ENCODE measurements at places on chromosomes 11 and 22.

DNA sequence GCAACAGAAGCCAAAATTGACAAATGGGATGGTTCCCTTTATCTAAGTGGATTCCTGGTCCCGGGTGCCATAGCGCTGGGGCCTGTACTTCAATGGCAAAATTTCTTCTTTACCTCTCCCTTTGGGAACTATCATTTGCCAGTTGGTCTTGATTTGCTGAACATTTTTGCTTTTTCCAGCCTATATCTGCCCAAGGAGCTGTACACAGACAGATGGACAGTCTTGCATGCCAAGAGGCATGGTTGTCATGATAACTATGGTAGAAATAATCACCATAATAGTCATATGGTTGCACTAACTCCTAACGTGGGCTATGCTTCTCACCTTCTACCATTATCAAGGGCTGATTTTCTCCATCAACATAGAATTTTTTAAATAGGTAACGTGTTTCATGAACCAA is 1030.9 kb downstream of the OPCML start:
- no peak for DNase-seq

GRCh38 chr11:9880657-9881056 is 216.8 kb downstream of the SWAP70 start:
- no peak for DNase-seq

- DNase-seq: no peak
These were observed 108.9 kb downstream of the KIRREL3 start for GRCh38 chr11:126891556-126892217.

DNA sequence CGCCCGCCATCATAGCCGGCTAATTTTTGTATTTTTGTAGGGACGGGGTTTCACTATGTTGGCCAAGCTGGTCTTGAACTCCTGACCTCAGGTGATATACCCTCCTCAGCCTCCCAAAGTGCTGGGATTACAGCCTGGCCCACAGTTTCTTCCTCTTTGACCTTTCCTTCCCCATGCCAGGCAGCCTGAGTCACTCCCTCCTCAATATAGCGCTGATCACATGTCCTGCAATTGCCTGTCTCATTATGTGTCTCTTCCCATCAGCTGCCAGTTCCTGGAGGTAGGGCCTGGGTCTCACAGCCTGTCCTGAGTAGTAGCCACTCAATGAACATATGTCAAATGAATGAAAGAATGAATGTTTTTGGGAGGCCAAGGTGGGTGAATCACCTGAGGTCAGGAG is 43.0 kb upstream of the CCDC134 start:
- DNase-seq: no peak

DNA sequence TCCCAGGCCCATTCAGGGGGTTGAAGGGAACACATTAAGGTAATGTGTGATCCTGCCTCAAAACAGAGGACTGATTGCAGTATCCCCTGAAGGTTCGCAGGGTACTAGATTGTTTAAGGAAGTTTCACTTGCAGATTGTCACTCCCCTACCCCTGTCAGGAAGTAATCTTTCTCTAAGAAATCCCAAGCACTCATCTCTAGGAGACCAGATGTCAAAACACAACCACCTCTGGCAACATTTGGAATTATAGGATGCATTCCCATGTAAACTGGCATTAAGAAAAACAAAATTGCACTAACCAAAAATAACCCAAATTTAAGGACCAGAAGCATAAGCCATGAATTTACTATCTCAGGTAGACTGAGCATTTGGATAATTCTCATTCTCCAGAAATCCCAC is 1.6 kb downstream of the MRPL17 start:
- no peak for DNase-seq

- no peak for DNase-seq
These were observed 312.9 kb downstream of the MN1 start for GRCh38 chr22:27488456-27489177.

DNA sequence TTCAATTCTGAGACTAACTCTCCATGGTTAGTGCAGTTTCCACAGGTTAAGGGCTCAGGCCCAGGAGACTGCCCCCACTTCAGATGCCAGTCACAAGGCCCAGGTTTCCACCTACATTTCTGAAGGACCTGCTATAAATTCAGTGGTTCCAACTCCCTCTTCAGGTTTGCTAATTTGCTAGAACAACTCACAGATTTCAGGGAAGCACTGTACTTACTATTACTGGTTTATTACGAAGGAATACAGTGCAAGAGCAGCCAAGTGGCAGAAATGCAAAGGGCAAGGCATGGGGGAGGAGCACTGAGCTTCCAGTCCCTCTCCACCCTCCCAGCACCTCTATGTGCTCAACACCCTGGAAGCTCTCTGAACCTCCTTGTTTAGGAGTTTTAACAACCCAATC is 39.3 kb upstream of the SPON1 start:
- DNase-seq: no peak

DNA sequence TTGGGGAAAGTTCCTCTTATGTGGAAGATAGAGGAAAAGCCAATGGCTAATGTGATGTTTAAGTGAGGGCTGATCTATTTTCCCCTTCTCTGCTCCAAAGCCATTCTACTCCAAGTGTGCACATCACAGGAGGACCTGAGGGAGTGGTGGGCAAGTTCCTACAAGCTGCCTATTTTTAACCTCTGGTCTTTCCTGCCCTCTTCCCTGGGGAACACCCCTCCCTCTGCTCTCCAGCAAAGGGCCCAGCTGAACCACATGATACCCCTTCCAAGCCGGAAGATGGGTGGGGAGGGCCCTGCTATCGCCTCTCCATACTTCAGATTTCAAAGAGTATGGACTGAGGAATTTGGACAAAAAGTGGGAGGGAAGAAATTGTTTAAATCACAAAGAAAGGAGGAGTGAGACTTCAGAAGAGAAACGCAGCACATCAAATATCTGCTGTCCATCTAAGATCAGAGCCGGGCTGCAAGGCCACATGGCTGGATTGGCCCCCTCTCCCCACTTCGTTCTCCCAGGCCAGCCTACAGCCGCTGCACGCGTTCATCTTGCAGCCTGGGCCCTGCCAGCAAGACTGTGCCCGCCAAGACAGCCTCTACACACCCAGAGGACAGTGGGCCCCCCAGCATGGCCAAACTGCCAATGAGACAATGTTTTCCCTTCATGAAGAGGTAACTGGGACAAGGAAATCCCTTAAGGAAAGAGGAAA is 77.5 kb downstream of the MICAL3 start:
- no peak for DNase-seq

DNA sequence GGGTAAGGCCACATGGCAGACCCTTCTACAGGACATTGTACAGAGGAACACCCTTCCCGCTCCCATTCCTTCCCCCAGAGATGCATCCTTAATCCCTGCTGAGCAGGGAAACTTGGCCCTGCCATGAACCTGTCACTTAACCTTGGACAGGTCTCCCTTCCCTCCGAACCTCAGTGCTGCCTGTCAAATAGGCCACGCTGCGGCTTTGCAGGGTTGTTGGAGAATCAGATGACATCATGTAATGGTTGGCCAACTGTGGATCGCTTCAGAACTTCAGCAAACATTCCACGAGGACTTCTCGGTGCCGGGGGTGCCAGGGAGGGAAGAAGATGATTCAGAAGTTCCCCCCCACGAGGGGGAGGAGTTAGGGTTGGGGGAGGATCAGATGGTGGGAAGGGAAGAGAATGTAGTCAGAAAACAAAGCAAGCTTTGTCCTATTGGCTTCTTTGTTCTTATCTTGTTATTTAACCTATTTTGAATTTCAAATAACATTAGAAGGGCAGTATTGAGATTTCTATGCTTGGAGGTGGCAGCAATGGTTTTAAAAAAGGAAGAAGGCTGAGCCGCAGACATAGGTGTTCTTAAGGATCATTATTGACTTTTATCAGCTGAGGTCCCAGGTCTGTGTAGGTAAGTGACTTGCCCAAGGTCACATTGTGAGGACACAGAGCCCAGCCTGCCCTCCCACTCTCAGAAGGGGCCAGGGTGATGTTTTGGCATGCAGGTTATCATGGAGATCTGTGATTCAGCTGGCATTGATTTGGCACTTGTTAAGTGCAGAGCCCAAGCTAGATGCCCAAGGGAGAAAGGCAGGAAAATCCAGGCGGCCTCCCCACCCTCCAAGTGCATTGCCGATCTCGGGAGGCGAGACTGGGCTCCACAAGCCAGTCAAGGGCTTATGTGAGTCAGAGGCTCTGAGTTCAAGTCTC is 3.1 kb downstream of the CDC42EP1 start:
- no peak for DNase-seq

DNA sequence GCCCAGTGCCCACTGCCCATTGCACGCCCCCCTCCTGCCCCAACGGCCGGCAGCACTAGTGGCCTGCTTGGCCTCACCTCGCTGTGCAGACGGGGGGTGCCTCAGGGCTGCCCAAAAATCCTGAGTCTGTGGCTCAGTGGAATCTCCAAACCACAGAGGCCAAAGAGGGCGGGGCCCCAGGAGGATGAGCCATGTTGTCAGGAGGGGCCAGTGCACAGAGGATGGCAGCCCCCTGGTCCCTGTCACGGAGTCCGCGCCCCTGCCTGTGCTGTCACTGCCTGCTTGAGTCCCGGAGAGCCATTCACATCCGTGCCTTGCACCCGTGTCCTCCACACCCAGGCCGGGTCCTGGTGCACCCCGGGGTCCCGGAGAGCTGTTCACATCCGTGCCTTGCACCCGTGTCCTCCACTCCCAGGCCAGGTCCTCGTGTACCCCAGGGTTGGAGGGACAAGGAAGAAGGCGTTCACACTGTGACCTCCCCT is 36.4 kb upstream of the MUC5AC start:
- no peak for DNase-seq

- no peak for DNase-seq
These were observed 3.2 kb upstream of the TMPRSS13 start for GRCh38 chr11:117932426-117932825.

GRCh38 chr11:75850787-75851186 is 35.8 kb downstream of the UVRAG start:
- no peak for DNase-seq

DNA sequence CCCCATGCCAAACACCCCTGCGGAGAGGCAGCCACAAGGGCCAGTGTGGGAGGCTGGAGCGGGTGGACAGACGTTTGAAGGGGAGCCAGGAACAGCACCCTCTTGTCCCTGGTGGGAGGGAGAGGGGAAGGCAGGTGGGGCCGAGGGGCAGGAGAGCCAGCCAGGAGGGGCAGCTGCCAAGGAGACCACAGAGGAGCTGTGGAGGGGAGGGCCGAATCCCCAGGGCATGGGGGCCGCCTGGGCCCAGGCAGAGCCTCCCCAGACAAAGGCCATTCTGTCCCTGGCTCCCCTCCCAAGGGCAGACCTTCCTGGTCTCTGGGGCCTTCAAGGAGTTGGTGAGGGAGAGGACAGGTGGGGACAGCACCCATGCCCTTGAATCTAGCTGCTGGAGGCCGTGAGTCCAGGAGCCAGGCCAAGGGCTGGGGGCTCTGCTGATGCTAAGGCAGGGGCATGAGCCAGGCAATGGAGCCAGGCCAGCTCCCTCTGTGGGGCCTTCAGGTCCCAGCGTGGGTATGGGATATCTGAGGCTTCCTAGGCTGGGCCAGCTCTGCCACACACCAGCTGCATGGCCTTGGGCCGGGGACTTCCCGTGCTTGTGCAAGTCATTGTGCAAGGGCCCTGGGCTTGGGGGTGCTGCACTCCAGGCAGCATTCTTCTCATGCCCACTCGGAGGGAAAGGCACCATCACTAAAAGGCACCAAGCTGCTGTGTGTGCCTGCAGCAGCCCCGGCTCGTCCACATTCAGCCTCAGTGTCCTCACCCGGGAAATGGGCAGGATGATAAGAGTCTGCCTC is 11.4 kb downstream of the EMID1 start:
- peak; percentile 45 for DNase-seq

- DNase-seq: no peak
These were observed 12.1 kb downstream of the ELP4 start for GRCh38 chr11:31521497-31522150.

- peak; percentile 71 for DNase-seq
These were observed 74.7 kb downstream of the SC5D start for GRCh38 chr11:121367001-121367843.

- DNase-seq: no peak
These were observed 20.4 kb upstream of the UPB1 start for GRCh38 chr22:24474649-24475255.

GRCh38 chr11:36713715-36714114 is 115.7 kb upstream of the RAG2 start:
- no peak for DNase-seq

- no peak for DNase-seq
These were observed 96.2 kb downstream of the RASSF10 start for GRCh38 chr11:13105237-13105844.

DNA sequence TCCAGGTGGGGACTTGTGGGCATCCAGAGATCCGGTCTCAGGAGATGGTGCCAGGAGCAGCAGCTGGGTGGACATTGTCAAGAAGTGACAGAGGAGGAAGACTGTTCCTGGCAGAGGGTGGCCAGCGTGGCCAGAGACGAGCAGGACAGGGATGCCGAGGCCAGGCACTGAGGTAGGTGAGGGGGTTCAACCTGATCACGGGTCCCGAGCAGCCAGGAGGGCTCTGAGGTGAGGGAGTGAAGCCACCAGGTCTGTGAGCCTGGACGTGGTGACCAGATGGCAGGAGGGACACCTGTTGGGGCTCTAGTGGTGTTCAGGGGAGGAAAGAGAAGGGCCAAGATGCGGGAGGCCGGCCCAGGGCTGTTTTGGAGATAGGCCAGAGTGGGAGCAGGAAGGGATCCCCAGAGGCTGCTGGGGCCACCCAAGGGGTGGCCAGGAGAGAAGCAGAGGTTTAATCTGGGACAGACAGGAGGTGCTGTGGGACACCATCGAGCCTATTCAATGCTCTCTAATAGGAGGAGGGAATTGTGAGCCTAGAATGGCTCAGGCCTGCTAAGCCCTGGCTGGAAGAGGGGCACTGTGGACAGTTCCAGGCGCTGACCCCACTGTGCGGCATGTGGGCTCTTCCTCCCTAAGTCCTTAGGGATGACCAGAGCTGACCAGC is 6.3 kb downstream of the PPM1F start:
- DNase-seq: no peak

GRCh38 chr11:96130061-96130620 is 206.2 kb upstream of the MTMR2 start:
- no peak for DNase-seq

- no peak for DNase-seq
These were observed 90.0 kb downstream of the ARHGAP42 start for GRCh38 chr11:100777103-100777502.

DNA sequence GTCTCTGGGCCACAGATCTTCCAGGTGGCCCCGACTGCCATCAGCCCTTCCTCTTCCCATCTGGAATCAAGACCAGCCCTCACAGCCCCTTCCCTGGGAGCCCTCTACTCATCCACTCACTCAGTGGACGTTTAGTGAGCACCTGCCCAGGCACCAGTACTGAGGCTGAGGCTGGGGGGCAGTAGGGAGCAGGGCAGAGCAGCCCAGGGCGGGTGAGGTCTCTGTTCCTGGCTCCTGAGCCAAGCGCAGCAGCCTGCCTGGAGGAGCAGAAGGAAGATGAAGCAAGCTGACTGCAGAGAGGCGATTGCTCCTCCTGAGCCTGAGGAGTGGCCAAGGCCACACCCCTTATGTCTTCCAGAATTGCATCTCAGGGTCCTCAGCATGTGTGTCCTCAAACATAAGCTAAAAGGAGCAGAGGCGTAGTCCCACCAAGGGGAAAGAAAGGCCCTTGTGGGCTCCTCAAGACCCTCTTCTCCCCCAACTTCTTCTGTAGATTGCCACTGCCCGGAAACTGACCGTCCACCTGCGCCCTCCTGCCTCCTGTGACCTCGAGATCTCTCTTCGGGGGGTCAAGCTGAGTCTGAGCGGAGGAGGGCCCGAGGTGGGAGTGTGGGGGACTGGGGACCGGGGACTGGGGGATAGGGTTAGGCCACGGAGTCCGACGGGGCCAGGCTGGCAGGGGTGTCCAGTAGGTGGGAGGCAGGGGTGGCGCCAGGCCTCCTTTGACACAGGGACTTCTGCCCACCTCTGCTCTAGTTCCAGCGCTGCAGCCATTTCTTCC is 5.8 kb downstream of the MAPK8IP2 start:
- peak; percentile 57 for DNase-seq

All from GM13976 (cell line).